ENCODE measurements at places on chromosomes 1 and 21.

GRCh38 chr1:93680076-93680419 lies 1.6 kb downstream of the BCAR3 start:
- no peak for DNase-seq

GRCh38 chr1:114756009-114756892 lies 1.5 kb downstream of the CSDE1 start:
- DNase-seq: no peak

- no peak for DNase-seq
Observed at GRCh38 chr1:201350884-201351283, 26.6 kb downstream of the TNNT2 start.

GRCh38 chr1:2480986-2481364 lies 4.9 kb downstream of the PLCH2 start:
- no peak for DNase-seq

DNA sequence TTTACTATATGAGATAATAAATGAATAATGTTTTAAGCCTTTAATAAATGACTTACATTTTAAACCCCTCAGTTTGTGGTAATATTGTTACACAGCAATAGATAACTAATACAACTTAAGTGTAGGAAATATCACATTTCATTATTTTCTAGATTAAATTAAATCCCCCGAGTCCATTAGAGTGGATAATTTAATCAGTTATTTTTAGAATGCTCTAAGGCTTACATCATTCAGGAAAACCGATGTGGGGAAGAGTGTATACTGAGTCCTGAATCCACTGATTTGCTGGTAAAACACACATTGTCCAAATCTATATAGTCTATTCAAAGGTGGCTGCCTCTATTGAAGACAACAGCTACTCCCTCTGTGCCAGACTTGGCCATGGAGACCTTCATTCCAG lies 35.7 kb upstream of the DOCK7 start:
- no peak for DNase-seq

- no peak for DNase-seq
Observed at GRCh38 chr1:16374266-16374665, 7.2 kb downstream of the SZRD1 start.

DNA sequence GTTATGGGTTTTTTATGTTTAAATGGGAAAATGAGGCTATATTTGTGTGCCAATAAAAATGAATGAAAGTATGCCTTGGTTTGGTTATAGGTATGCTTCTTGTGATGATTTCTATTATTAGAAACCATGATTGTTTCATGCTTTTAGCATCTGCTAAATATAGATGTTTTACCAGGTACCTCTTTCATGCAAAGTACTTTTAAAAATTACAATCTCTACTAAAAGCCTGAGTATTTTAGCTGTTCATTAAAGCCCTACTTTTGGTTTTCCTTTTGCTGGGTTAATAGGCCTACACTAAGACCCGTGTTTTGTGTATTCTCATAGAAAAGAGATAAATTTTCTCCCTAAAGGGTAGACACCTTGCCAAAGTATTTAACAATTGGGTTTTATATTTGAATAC lies 32.0 kb downstream of the MTF2 start:
- DNase-seq: no peak

GRCh38 chr1:167312871-167313270 lies 92.2 kb downstream of the POU2F1 start:
- DNase-seq: no peak

DNA sequence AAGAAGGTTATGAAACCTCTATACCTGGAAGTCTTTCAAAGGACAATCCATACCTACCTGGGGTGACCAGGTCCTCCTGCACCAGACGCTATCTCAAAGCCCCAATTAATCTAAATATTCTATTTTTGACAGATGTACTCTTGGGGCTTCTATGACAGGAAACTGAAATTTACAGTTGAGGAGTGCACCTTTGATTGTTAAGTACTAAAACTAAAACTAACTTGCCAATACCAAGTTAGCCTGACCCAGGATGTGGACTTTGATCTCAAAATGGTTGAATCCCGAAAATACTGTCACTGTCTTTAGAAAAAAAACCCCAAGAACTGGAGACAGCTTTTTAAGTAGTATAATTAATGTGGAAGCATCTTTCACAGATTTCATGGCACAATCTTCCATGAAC lies 162.4 kb downstream of the TTLL7 start:
- no peak for DNase-seq

DNA sequence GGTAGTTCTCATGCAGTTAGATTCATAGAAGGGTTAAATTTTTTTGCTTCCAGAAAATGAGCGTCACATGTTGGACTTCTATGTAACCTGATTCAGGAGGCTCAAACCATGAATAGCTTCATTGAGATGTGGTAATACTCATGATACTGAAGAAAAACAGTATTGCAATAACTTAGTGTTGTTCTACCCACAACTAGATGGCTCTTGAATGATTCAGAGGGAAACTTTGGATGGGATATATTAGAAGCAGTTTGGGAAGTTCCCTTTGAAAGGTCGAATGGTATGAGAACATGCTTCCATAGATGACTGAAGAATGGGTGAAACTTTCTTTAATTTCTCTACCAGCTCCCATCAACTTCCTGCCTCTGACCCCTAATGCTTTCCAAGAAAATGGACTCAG lies 211.7 kb upstream of the PTGFR start:
- no peak for DNase-seq

DNA sequence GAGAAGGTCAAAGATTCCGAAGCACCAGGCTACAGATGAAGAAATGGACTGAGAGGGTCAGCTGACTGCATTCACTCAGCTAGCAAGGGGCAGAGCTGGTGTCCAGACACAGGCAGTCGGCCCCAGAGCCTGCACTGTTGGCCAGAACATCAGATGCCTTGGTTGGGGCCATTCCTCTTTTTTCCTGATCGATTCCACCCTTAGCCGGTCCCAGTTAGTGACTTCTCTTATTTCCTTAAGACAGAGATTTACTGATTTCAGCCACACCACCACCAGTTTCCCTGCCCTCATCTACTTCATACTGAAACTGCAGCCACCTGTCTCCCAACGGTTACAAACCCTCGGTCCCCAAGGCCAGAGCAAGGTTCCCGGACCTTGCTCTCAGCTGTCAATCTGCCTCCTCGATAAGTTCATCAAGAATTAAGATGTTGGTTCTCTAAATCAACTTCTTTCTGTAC lies 11.5 kb downstream of the CD58 start:
- DNase-seq: no peak

- no peak for DNase-seq
Observed at GRCh38 chr1:85199667-85200462, 951 bp downstream of the SYDE2 start.

DNA sequence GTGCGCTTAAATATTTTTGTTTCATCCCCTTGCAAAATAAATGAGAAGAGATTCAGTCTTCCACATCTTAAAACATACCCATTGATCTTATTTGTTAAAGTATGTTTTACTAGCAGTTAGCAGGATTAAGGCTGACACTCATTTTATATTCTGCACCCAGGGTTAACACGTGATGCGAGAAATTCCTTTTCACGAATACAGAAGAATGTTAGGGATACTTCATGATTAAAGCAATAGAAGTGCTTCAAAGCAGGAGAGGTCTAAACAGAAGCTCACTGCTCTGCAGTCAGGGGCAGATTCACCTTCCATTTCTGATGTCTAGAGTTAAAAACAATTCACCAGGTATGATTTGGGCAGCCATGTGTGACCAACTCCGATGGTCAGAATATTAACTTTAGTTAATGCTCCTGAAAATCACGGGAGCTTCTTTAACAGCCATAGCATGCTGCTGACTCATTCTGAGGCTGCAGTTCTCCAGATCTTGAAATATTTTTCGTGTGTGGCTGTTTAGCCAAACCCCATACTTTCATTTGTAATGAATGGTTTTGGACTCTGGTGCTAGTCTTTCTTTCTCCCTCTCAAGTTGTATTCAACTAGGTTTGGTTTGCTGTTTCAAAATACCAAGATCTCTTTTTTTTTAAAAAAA lies 19.7 kb downstream of the BCAR3 start:
- no peak for DNase-seq

DNA sequence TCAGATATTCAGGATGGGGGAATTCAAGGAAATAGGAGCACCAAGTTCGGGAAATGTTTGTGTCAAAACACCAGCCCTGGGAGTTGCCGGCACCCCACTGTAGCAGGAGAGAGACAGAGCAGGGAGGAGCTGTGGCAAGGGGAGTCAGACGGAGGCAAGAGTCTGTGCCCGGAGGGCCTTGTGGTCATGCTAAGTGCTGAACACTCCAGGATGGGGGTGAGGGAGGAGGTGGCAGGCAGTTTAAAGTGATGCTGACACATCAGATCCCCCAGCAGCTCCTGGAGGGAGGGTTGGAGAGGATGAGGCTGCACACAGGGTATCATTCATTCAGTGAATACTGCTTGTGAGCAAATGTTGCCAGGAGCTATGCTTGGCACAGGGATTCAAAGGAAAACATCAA lies 150.3 kb upstream of the ETV3 start:
- no peak for DNase-seq

DNA sequence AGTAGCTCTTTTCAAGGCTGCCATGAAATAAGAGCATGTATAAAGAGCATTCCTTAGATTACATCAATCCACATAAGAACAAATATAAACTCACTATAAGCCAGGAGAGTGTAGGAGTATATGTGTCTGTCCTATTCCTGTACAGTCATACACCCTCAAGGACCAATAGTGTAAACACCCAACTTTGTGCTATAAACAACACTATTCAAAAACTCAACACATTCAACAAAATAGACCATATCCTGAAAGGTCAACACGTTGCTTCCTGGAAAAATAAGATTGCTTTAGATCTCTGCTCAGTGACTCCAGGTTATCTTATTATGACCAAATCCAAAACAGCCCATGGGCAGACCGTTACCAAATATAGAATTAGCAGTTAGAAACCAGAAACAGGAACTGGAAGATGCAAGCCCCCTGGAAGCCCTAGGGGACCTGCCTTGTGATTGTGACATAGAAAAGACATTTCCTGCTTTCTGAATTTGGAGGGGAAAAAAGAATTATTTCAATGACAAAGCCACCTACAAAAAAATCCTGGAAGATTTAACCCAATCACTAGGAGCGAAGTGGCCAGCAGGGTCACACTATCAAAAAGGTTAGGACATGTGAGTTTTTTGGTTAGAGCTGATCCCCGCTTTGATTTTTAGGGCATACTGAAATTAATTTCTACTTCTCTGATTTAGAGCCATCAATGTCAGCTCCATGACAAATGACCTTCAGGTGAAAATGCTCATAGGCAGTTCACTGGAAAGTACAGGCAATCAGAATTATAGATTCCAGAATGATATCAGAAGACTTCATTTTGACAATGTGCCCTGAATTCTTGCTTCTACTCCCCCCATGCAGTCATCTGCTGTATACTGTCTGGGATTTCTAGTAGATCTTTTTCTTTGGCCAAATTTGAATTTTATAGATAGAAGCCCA lies 59.9 kb downstream of the LRRC8C start:
- no peak for DNase-seq

DNA sequence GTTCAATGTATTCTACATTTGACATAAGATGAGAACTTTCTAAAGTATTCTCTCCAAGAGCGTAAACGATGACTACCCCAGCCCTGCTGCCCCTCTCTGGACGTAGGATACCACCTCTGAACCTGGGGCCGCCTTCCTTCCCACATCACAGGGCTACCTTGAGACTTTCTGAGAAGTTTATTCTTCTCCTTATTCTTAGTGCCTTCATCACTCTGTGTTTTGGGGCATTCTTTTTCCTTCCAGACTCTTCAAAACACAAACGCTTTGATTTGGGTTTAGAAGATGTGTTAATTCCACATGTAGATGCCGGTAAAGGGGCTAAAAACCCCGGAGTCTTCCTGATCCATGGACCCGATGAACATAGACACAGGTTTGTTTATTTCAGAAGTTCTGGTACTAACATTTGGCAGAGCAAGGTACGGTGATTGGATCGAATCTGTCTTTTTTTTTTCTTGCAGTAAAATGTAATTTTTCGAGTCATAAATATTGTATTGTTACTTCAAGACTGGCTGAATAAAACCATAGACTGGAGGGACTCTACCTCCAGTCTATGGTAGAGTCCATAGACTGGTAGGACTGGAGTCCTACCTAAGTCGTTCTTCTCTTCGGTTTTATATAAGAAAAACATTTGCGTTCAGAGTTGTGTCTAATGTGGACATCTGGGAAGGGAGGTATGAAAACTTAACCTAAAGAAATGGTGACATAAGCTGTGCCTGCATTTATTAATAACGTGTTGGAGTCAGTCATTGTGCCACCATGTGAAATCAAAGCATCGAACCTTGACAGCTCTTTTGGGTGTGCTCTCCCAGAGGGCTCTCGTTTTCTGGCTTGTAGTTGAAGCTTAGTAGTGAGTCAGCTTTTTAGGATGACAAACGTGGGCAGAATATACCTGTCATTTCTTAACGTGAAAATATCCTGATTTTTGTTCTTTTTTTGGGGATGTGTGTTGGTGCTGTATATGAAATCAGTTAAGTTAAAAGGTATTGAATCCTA lies 1.2 kb downstream of the MAN1A2 start:
- peak; percentile 15 for DNase-seq

DNA sequence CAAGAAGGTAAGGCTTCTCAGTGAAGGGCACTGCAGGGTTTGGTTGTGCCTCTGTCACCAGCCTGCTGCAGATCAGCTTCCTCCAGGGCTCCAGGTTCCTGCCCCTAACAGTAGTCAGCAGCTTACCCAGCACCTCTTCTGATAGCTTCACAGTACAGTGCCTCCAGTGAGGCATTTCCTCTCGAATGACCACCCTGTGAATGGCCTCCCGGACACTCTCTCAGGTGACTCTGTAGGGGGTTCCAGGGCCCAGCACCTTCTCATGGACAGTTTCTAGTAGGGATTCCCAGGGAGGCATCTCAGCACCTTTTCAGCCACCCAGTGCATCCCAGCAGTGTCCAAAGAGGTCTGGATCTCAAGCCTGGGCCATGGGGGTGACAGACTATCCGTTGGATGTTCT lies 28.4 kb downstream of the USP48 start:
- no peak for DNase-seq

DNA sequence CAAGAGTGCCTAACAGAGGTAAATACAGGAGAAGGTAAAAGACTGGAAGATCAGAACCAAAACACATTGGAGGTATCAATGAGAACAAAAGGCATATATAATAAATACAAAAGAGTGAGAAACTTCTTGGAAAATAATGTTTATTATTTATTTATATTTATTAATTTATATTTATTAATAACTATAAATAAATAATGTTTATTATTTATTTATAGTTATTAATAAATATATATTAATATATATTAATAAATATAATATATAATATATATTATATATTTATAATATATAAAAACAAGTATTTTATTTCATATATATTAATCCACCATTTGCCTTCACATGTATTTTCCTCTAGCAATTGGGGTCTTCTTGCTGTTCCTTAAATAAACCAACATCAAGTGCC lies 391.9 kb downstream of the GPATCH2 start:
- DNase-seq: no peak

- no peak for DNase-seq
Observed at GRCh38 chr1:78091215-78091813, 45.5 kb downstream of the GIPC2 start.

GRCh38 chr1:21914450-21914849 lies 22.7 kb downstream of the HSPG2 start:
- no peak for DNase-seq
